ENCODE measurements at places on chromosomes 2 and 18. TPM values are rescaled to one million over a fixed set of nuclear protein-coding genes. Genes with fewer than 3 reads are reported as not detected.

Gene ESPNL
- total RNA-seq = not detected

Gene AMER3
- total RNA-seq = not detected

DNA sequence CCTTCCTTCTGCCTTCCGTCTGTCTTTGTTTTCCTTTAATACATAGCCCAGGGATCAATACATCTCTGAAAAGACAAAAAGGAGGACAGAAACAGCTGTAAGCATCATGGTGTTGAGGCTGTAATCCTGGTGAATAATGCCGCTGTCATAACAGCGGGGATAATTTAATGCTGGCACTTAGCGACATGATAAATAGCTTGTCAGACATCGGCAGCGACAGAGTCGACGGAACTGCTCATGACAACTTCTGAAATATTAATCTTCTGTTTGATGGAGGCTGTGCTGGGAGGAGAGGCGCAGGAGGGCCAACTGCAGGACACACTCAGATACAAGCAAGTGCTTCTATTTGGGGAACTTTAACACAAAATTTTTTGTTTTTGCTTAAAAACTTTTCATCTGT, 602.2 kb downstream of the GALR1 start:
- no peak for DNase-seq

- DNase-seq = peak; percentile 56
Observed at GRCh38 chr2:70641263-70641784, 87.7 kb upstream of the TGFA start.

Gene PDCD1
- total RNA-seq = not detected

Gene ZSCAN30
- total RNA-seq = 2.8 TPM

Data from PC-3 (cell line).